ENCODE measurements at places on chromosomes 5 and 9. TPM values are rescaled to one million over a fixed set of nuclear protein-coding genes. Genes with fewer than 3 reads are reported as not detected.

PTGDS gene
- total RNA-seq = 157 TPM

UGT3A2 gene
- total RNA-seq = 0.25 TPM

GRCh38 chr5:168679515-168679920 lies 100.3 kb upstream of the PANK3 start:
- no peak overlapping the region for H3K4me3 ChIP-seq
- H3K4me1 ChIP-seq = peaks cover 6% of the 10 kb centered on the region
- no peak overlapping the region for H3K27ac ChIP-seq
- no peaks in the 10 kb centered on the region for H3K36me3 ChIP-seq
- no peaks in the 10 kb centered on the region for H3K27me3 ChIP-seq

PTRH1 gene
- total RNA-seq = 11.0 TPM

DNA sequence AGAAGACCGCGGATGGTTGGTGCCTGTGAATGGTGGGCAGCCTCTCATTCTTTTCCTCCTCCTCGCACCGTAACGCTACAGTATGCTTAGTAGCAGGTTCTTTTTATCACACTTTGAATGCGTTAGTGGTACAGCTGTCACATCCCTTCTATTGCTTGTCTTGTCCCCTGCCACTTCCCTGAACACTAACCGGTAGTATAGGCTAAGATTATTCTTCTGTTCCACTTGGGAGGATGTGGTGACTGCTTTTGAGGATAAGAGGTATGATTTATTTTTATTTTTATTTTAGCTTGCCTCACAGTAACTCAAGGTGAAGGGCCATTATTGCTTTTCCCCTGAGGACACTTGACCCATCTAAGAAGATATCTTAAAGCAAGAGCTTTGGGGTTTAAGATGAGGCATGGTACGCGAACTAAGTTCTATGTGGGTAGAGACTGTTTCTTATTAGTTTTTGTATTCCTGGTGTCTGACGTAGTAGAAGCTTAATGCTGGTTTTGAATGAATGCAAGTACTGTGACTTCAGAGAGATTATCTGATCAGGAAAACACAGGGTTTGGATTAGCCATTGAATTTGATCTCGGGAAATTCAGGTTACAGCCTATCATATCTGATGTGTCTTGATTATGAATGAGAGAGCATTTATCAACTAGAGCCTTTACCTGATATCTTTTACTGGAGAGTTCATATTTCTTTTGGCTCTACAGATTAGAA lies 951 bp downstream of the UNC13B start:
- H3K27me3 ChIP-seq = no peaks in the 10 kb centered on the region
- peaks cover 6% of the 10 kb centered on the region for H3K4me1 ChIP-seq
- H3K36me3 ChIP-seq = no peaks in the 10 kb centered on the region
- no peak overlapping the region for H3K27ac ChIP-seq

ARL15 gene
- total RNA-seq = 33.1 TPM

- no peaks in the 10 kb centered on the region for H3K36me3 ChIP-seq
- H3K27ac ChIP-seq = no peak overlapping the region
- no peaks in the 10 kb centered on the region for H3K4me1 ChIP-seq
- H3K4me3 ChIP-seq = no peak overlapping the region
- H3K27me3 ChIP-seq = no peaks in the 10 kb centered on the region
- DNase-seq = no peak
Observed at GRCh38 chr9:103458826-103459225, 463.7 kb downstream of the CYLC2 start.

IRX1 gene
- total RNA-seq = not detected

SEMA6A gene
- total RNA-seq = not detected

DNA sequence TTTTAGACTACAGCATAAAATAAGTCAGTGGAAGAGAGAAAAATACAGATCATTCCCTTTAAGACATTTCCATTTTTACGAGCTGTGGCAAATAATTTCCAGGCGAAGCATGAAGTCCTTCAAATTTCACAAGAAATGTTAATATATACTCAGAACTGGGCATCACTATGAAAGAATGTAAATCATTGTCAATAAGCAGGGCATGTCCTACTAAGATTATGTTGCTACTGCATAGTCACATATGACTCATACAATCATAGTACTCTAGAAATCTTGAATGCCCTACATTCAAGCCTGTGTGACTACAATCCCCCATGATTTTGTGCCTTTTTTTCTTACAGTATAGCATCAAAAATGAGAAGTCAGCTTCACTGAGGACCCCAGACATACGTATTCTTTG lies 485.2 kb upstream of the FTMT start:
- H3K27ac ChIP-seq = no peak overlapping the region
- H3K4me3 ChIP-seq = no peak overlapping the region
- no peaks in the 10 kb centered on the region for H3K27me3 ChIP-seq
- H3K36me3 ChIP-seq = no peaks in the 10 kb centered on the region
- no peak for DNase-seq
- H3K4me1 ChIP-seq = no peaks in the 10 kb centered on the region

- no peaks in the 10 kb centered on the region for H3K27me3 ChIP-seq
- no peak for DNase-seq
- H3K27ac ChIP-seq = no peak overlapping the region
Observed at GRCh38 chr9:131228988-131229387, 47.3 kb downstream of the FAM78A start.

DNA sequence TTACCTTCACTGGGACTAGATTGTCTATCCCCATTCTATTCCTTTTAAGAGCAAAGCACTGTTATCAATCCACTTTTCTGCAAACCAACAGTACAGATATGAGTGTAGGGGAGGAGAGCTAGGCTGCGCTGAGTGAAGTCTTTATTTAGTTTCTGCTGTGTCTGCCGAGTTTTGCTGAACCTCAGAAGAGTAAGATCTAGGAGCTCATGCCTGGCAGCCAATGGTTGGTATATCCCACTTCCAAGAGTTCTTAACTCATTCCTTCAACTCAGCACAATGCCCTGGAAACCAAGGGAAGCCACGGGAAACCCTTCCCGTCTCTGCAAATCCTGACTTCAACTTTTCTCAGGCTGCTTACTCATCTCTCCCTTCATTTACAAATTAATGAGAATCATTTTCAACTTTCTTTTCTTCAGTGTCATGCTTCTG lies 58.0 kb upstream of the JAK2 start:
- DNase-seq = no peak
- H3K27me3 ChIP-seq = no peaks in the 10 kb centered on the region
- H3K27ac ChIP-seq = no peak overlapping the region
- H3K4me1 ChIP-seq = no peaks in the 10 kb centered on the region
- no peaks in the 10 kb centered on the region for H3K36me3 ChIP-seq
- no peak overlapping the region for H3K4me3 ChIP-seq

TRPM6 gene
- 12.8 TPM for total RNA-seq

SLC6A18 gene
- total RNA-seq = not detected

DNA sequence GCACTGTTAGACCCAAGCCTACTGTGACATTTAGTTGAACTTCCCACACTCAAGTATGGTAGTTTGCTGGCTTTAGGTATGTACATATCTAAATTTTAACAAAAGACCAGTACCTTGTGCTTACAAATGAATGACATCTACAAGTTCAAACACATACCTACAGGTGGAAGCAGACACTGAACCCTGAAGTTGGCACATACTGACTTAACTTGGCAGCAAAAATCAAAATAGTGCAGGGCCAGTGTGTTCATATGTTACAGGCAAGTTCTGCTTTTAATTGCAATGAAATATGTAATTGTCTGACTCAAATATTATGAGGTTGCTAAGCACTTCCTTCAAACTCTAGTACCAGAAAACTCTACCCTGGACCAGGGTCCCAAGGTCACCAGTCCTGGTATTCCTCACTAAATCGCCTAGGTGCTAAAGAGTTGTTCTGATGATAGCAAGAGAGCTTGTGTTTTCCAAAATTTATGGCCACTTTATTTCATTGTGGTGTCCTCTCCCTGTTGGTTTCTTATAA lies 77.4 kb downstream of the MEGF10 start:
- H3K27ac ChIP-seq = no peak overlapping the region
- DNase-seq = no peak
- H3K4me1 ChIP-seq = no peaks in the 10 kb centered on the region
- H3K4me3 ChIP-seq = no peak overlapping the region
- no peaks in the 10 kb centered on the region for H3K36me3 ChIP-seq
- no peaks in the 10 kb centered on the region for H3K27me3 ChIP-seq

GRCh38 chr5:112869948-112870347 lies 8.9 kb downstream of the SRP19 start:
- H3K27ac ChIP-seq = no peak overlapping the region
- no peak for DNase-seq
- peaks cover 43% of the 10 kb centered on the region for H3K36me3 ChIP-seq
- no peaks in the 10 kb centered on the region for H3K27me3 ChIP-seq

GRCh38 chr9:120942186-120943001 lies 15.8 kb upstream of the TRAF1 start:
- no peaks in the 10 kb centered on the region for H3K27me3 ChIP-seq
- H3K4me1 ChIP-seq = peaks cover 3% of the 10 kb centered on the region
- no peak overlapping the region for H3K4me3 ChIP-seq
- DNase-seq = no peak
- no peaks in the 10 kb centered on the region for H3K36me3 ChIP-seq

CCL21 gene
- total RNA-seq = not detected

DNA sequence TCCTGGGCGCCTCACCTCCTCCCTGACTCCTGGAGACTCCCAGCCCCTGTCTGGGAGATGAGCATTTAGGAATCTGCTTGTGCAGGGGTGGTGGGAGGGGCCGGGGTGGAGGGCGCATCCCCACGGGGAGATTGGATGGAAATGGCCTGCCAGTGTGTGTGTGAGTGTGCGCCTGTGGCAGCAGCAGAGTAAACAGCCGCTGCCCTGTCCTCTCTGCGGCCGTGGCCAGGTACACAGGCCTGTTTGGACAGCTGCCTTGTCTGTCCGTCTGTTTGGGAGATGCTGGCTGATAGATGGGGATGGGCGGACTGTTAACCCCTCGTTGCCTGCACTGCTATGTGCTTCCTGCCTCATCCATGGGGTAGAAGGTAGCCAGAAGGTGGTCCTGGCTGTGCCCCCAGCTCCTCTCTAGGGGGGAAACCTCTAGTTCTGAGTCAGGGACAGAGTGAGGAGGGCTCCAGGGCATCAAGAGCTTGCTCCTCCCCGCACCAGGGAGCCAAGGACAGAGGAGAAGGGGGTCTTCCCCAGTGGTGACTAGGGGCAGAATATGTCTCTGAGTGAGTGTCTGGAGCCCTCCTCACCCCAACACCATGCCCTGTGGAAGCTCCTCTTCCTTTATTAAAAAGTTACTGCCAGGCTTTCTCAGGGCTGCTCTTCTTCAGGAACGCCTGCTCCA lies 60.1 kb downstream of the LMX1B start:
- no peak overlapping the region for H3K27ac ChIP-seq
- no peaks in the 10 kb centered on the region for H3K36me3 ChIP-seq
- no peak overlapping the region for H3K4me3 ChIP-seq
- H3K27me3 ChIP-seq = peaks cover 50% of the 10 kb centered on the region
- DNase-seq = no peak

IFNA13 gene
- not detected for total RNA-seq

FBXO10 gene
- total RNA-seq = 2.2 TPM

GRCh38 chr9:5719100-5719926 lies 90.4 kb downstream of the RIC1 start:
- H3K27me3 ChIP-seq = no peaks in the 10 kb centered on the region
- no peak overlapping the region for H3K4me3 ChIP-seq
- peaks cover 24% of the 10 kb centered on the region for H3K36me3 ChIP-seq
- no peak overlapping the region for H3K27ac ChIP-seq
- DNase-seq = no peak

IFNA21 gene
- not detected for total RNA-seq

DNA sequence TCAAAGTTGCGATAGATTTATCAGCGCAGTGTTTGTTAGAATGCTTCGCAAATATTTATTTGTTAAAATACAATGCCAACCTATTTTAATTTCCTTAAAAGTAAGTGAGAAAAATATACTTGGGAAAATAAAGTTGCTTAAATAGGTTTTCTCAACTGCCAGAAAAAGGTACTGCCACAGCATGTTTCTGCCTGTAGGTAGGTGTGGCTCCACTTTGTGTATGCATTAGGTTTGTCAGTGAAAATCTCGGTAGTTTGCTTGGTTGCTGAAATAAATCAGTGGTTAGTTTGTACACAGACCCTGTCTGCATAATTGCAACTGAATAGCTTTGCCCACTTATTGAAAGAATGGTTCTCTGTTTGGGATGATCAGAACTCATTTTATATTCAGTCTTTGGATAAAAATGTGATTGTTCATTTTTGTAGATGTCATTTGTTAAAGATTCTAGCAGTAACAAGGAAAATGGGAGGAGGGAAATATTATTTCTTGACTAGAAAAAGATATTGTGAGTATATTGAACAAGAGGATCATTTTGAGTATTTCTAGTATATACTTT lies 25.7 kb downstream of the C9orf85 start:
- no peak for DNase-seq
- no peak overlapping the region for H3K4me3 ChIP-seq
- H3K36me3 ChIP-seq = no peaks in the 10 kb centered on the region
- H3K4me1 ChIP-seq = no peaks in the 10 kb centered on the region
- no peak overlapping the region for H3K27ac ChIP-seq

GRCh38 chr5:76941442-76941841 lies 11.4 kb upstream of the CRHBP start:
- H3K36me3 ChIP-seq = no peaks in the 10 kb centered on the region
- no peaks in the 10 kb centered on the region for H3K4me1 ChIP-seq

DNA sequence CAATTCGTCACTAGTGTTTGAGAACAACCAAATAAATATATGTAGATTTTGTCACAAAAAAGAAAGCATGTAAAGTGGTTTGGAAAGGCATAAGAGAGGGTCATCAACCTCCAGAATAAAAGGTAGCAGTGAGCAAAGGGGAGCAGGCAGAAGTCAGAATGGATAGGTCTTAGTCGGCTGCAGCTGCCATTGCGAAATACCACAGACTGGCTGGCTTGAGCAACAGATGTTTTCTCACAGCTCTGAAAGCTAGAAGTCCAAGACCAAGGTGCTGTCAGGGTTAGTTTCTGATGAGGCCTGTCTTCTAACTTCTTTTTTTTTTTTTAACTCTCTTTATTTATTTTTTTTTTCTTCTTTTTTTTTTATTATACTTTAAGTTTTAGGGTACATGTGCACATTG lies 208.1 kb upstream of the PIK3R1 start:
- no peaks in the 10 kb centered on the region for H3K27me3 ChIP-seq
- no peak for DNase-seq
- H3K36me3 ChIP-seq = no peaks in the 10 kb centered on the region
- H3K27ac ChIP-seq = no peak overlapping the region

BRINP1 gene
- total RNA-seq = not detected

GRCh38 chr9:92611621-92612285 lies 58.2 kb downstream of the IPPK start:
- no peaks in the 10 kb centered on the region for H3K4me1 ChIP-seq
- no peak for DNase-seq
- no peak overlapping the region for H3K27ac ChIP-seq
- H3K36me3 ChIP-seq = peaks cover 31% of the 10 kb centered on the region
- H3K27me3 ChIP-seq = no peaks in the 10 kb centered on the region

DNA sequence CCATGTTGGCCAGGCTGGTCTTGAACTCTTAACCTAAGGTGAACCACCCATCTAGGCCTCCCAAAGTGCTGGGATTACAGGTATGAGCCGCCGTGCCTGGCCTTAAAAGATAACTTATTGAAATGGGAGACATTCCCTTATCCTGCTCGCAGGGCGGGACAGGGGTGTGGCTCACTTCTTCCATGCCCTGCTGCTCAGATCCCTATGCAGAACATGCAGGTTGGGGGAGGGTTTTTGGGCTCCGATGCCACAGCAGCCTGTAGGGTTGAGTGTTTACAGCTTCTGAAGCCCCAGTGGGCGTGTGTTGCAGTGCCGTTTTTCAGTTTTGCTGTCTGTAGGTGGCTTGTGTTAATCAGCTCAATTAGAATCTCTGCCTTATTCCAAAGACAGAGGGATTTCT lies 108.0 kb upstream of the BRINP1 start:
- H3K4me3 ChIP-seq = no peak overlapping the region
- H3K4me1 ChIP-seq = no peaks in the 10 kb centered on the region
- no peak overlapping the region for H3K27ac ChIP-seq
- H3K27me3 ChIP-seq = no peaks in the 10 kb centered on the region
- no peak for DNase-seq

- H3K27me3 ChIP-seq = no peaks in the 10 kb centered on the region
- no peak overlapping the region for H3K27ac ChIP-seq
- DNase-seq = no peak
- no peaks in the 10 kb centered on the region for H3K4me1 ChIP-seq
Observed at GRCh38 chr9:131160416-131161112, 35.2 kb downstream of the NUP214 start.
